CD4-positive, CD25-positive, alpha-beta regulatory T cell (primary cell): ENCODE measurements at places on chromosomes 7 and 10. TPM values are rescaled to one million over a fixed set of nuclear protein-coding genes. Genes with fewer than 3 reads are reported as not detected.

Gene VCL
- polyA plus RNA-seq: 15.9 TPM

Gene C10orf67
- 0.31 TPM for polyA plus RNA-seq

DNA sequence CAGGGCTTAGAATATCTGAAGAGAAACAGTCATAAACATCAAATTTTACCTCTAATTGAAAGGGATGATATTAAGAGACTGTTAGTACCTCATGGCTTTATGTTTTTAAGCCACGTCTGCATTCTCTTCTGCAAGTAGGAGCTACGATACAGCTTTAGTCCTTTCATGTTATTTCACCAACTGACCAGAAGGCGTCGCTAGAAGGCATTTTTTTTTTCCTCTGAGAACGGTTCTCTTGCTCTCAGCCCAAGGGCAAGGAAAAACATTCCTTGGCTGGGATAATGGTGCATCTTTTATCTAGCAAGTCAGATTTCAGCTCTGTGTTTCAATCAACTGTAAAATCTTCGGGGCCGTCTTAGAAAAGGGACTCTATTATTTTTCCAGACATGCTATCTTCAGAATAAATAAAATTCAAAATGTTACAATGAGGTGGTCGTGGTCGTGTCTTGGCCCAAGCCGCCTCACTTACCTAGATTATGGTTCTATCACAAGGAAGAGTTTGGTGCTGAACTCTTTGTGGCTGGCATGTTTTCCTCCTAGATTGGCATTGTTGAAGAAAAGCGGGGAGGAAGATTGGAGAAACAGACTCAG is 41.6 kb upstream of the LYZL2 start:
- peak; percentile 45 for DNase-seq

Gene SGCE
- polyA plus RNA-seq: 1.8 TPM

Gene ENTPD1
- 10.0 TPM for polyA plus RNA-seq

DNA sequence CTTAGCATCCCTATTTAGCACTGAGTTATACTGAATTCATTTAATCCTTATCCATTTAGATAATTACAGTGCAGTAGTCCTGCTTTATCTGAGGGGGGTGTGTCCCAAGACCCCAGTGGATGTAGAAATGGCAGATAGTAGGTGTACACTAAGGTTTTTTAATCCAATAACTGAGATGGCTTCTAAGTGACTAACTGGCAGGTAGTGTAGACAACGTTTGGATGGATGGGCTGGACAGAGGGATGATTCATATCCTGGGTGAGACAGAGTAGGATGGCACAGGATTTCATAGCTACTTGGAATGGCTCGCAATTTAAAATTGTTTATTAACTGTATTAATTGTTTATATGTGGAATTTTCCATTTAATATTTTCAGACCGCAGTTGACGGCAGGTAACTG is 295.6 kb downstream of the CCDC3 start:
- DNase-seq: no peak

- no peak for DNase-seq
These were observed 21.4 kb downstream of the SLF2 start for GRCh38 chr10:100934084-100934659.

Gene GLRX3
- polyA plus RNA-seq: 123 TPM

Gene ADCYAP1R1
- not detected for polyA plus RNA-seq

GRCh38 chr7:29084832-29085231 is 61.5 kb downstream of the CPVL start:
- no peak for DNase-seq

Gene SFRP5
- polyA plus RNA-seq: 0.43 TPM

DNA sequence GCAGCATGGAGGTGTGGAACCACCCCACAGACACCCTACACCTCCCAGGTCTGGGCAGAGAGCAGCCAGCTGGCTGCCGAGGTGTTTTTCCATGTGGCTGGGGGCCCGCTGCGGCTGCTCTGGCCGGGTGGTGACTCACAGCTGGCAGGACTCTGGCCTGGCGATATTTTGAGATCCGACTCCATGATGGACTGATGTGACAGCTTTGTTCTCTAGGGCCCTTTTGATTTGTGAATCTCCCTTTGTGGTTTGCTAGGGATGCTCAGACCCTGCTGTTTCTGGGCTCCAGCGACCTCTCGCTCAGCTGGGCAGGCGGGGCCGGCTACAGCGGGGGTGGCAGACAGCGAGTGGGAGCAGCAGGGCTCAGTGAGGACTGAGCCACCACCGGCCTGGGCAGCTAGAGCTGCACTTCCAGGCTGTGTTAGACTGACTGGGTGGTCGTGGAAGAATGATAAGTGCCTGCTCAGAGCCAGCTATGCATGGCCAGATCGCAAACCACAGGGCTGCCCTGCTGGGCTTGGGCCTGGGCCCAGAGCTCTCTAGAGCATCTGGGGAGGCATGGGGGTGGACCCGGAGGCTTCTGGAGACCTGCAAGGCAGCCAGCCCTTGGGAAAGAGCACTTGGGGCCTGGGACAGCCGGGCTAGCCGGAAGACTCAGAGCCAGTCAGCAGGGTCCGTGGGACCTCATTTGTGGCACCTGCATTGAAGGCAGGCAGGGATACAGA is 46.2 kb upstream of the GDF10 start:
- DNase-seq: no peak

GRCh38 chr10:98363220-98363619 is 51.8 kb downstream of the PYROXD2 start:
- DNase-seq: no peak

- DNase-seq: peak; percentile 23
These were observed 14.9 kb upstream of the CRCP start for GRCh38 chr7:66099551-66100407.

- DNase-seq: no peak
These were observed 99.6 kb upstream of the SEMA3D start for GRCh38 chr7:85286446-85286845.

Gene KLF6
- 632 TPM for polyA plus RNA-seq

GRCh38 chr7:84199216-84199615 is 4.6 kb upstream of the SEMA3A start:
- no peak for DNase-seq

GRCh38 chr7:69568266-69568665 is 30.0 kb upstream of the AUTS2 start:
- no peak for DNase-seq

DNA sequence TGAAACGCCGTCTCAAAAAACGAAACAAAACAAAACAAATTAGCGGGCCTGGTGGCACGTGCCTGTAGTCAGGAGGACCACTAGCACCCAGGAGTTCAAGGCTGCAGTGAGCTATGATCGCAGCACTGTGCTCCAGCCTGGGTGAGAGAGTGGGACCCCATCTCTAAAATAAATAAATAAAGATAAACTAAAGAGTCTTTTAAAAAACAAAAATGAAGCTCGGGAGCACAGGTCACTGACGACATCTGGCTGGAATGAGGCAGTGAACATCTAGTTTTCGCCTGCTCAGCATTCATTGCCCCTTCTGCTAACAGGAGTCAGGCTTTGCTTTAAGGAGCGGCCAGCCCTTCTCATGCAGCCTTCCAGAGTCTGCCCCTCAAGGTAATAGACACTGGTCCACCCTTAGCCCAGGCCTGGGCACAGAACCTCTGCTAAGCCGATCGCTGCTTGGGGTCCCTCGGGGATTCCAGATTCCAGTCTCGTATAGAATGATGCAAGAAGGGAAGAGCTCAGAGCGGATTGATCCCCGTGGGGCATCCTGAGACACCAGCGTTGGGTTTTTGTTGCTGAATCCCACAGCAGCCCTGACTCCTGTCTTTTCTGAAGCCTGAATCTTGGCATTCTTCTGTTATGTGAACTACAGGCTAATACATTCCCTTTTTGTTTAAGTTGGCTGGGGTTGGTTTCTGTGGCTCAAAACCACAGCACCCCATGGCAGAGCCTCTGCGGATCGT is 14.2 kb upstream of the FOXK1 start:
- DNase-seq: no peak

GRCh38 chr7:81623251-81623855 is 146.5 kb downstream of the HGF start:
- DNase-seq: no peak

DNA sequence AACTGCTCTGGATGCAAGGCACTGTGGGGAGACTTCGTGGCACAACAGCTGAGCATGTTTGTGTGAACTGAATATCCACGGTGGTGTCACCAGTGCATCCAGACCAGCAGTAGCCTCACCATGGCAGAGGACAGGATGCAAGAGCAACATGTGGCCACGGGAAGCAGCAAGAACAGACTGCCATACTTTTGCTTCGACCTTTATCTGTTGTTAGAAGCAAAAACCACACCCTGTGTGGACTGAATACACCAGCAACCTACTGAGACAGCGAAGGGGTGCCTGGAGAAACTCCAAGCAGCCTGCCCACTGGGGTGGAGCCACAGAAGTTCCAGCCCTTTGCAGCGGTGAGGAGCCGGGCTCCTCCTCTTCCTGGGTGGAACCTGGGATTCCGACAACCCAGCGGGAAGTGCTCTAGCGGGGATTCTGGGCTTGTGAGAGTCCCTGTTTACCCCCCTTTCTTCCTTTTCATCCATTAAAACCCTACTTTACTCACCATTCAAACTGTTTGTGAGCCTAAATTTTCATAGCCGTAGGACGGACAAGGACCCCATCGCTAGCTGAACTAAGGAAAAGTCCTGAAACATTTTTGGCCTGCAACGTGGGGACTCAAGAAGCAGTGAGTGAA is 584.9 kb downstream of the GRM8 start:
- DNase-seq: no peak

Gene ZNF239
- 1.6 TPM for polyA plus RNA-seq

GRCh38 chr7:140390466-140391190 is 7.7 kb downstream of the SLC37A3 start:
- peak; percentile 39 for DNase-seq

Gene LRMDA
- polyA plus RNA-seq: not detected

GRCh38 chr10:35126062-35126529 is 550 bp upstream of the CREM start:
- no peak for DNase-seq

Gene LRRC17
- polyA plus RNA-seq: not detected

DNA sequence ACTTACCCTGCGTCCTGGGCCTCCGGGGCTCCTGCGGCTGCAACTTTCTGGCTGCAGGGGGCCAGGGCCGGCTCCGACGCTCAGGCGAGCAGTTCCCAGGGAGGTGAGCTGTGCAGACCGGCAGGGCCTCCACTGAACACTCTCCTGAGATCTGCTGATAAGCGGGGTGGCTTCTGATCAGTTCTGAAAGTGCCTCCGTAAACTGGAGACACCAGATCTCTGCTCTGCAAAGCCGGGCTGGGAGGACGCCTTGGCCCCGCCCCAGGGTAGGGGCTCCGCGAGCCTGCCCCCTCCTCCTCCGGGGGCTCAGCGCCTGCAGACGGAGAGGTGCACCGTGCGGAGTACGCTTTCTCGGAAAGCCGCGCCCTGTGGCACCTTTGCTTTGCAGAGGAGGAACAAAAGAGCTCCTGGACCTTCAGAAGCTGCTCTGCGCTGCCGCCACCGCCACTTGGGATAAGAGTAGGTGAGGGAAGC is 141.3 kb upstream of the VKORC1L1 start:
- DNase-seq: peak; percentile 54

GRCh38 chr7:25846722-25847121 is 305.3 kb upstream of the NFE2L3 start:
- no peak for DNase-seq

Gene CDNF
- polyA plus RNA-seq: 0.68 TPM

GRCh38 chr7:106772655-106773108 is 92.4 kb upstream of the PIK3CG start:
- DNase-seq: no peak

- DNase-seq: no peak
These were observed 746.5 kb downstream of the AUTS2 start for GRCh38 chr7:70344726-70345125.

DNA sequence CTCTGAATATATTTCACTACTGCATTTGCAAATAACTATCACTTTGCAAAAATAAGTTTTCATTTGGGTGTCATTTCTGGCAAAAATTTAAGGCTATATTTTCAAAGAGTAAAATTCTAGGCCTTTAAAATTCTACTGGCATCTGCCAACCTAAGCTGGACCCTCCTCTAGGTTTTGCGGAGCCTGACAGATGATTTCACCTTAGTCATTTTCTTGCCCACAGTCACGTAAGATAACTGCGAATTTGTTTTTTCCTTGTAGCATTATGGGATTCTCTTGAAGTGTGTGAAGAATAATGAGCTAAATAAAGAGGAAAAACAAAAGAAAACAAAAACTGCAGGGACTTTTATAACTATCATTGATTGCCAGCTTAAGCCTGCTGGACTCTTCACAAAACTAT is 7.8 kb downstream of the MEOX2 start:
- no peak for DNase-seq

Gene SHH
- 0.06 TPM for polyA plus RNA-seq

Gene TECTB
- not detected for polyA plus RNA-seq

GRCh38 chr7:135386776-135387175 is 123.1 kb downstream of the CNOT4 start:
- DNase-seq: no peak

DNA sequence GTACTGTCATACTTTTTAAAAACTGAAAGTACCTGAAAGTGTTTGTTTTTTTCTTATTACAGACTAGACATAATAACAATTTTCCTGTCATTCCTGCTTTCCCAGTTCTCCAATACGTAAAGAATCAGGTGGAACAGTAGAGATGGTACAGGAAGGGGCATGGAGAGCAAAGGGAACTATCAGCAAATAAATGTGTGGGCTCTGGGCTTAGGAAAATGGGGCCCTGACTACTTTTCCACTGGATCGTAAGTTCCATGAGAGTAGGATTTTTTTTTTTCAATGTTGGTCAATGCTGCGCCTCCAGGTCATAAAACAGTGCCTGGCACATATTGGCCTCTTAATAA is 15.2 kb upstream of the FAS start:
- DNase-seq: no peak

DNA sequence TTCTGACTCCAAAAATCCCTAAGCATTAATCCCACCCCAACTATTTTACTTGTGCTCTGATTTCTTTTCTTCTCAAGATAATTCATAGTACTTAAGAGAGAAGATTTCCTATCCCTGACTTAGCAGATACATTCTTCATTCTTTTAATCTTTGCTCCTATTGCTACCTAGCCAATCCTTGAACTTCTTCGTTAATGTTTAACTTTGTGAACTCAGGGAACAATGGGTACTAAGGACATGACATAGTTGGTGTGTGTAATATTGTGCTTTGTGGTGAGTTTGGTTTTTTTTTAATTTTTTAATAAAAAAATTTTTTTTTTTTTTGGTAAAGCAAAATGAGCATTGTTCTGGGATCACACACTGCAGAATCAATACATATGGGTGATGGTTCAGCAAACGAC is 166.2 kb downstream of the CHCHD3 start:
- DNase-seq: no peak

Gene SSMEM1
- not detected for polyA plus RNA-seq

Gene SPDYE16
- not detected for polyA plus RNA-seq

Gene DDC
- not detected for polyA plus RNA-seq

DNA sequence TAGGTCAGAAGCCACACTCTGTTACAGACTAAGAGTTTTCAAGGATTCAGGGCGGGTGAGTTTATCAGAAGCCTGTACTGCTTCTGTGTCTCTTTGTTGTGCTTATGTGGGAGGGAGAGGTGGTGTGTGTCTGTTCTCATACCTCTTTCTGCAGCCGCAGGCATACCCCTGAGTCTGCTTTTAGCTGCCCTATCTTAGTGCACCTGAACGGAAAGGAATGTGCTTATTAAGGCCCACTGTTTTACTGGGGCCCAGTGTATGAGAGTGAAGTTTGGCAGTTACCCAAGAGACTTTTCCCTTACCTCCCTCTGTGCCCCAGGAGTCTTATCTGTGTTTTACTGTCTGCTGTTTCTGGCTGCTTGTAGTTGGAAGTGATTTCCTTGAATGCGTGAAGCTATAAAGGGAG is 104.3 kb downstream of the TYW1 start:
- no peak for DNase-seq

Gene CALHM1
- polyA plus RNA-seq: not detected

- no peak for DNase-seq
These were observed 3.7 kb downstream of the IRF5 start for GRCh38 chr7:128941323-128941890.

GRCh38 chr7:98922392-98923187 is 44.3 kb downstream of the TRRAP start:
- DNase-seq: no peak

Gene GPR85
- polyA plus RNA-seq: not detected

- DNase-seq: no peak
These were observed 165.8 kb downstream of the LRRC4 start for GRCh38 chr7:127865466-127865865.
